CD8-positive, alpha-beta memory T cell (primary cell): ENCODE measurements at places on chromosomes 5 and 9.

DNA sequence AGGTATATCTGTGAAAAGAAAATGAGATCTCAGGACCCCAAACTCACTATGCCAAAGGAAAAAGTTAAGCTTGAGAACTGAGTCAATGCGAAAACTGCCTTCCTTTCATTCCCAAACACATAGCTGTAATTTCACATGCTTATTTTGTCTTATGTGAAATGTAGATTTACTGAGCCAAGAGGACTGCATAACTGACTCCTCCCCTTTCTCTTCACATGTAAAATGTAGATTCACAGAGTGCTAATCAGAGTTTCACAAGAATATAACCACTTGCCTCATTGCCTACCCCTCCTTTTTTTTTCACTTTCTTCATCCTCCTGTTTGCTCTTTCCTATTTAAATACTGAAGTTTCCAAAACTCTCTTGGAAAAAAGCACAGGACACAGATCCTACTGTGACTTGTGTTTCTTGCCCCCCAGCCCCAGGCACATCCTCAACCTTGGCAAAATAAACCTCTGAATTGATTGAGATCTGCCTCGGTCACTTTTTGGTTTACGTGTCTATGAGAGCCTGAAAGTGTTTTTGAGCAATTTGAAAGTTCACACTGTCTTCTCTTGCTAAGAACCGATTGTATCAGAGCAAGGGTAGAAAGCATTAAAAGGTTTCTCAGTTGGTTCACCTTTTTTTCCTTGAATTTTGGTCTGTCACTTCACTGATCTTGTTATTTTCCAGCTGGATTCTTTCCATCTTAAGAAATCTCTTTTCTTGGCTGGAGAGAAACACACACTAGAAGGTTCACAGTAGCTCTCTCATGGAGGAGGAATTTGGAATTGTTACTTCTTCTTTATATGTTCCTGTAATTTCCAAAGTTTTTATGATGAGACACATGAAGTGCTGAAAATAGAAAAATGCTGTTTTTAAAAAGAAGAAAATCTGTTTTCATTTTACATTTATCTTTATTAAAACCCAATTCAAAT is 44.8 kb upstream of the SNAPC3 start:
- H3K4me3 ChIP-seq: no peak overlapping the region
- no peaks in the 10 kb centered on the region for H3K36me3 ChIP-seq
- DNase-seq: no peak

DNA sequence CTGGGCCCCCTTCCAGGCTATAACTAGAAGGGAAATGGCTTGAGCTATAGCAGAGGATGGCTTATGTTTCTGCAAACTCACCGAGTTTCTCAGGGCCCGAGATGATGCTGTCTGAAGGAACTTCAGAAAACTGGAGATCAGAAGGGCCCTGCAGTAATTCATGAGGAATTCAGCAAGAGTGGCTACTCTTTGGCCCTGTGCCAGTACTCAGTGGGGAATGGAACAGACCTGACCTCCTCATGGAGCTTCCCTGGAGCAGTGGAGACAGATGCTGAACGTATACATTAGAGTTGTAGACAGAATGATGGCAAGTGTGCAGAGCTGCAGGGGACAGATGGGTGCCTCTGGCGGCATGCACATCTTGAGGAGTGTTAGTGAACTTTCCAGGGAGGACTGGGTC is 17.3 kb upstream of the SMIM32 start:
- no peaks in the 10 kb centered on the region for H3K36me3 ChIP-seq
- no peaks in the 10 kb centered on the region for H3K4me1 ChIP-seq
- H3K4me3 ChIP-seq: no peak overlapping the region
- H3K27ac ChIP-seq: no peak overlapping the region
- peaks cover 5% of the 10 kb centered on the region for H3K27me3 ChIP-seq

DNA sequence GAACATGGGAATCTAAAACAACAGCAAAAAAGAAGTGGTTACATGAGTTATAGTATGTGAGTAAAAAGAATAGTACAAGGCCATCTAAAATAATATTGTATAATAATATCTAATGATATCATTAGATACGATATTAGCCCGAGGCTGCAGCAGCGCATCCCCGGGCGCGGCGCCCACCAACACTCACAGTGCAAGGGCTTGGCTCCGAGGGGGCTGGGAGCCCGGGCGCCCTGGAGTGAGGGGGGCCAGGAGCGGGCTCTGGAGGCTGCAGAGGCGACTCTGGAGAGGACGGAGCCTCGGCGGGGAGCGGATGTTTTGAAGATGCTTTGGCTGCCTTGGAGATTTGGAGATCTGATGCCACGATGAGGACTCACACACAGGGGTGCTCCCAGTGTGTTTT is 68.1 kb upstream of the TMEM252 start:
- H3K27me3 ChIP-seq: no peaks in the 10 kb centered on the region
- H3K36me3 ChIP-seq: no peaks in the 10 kb centered on the region
- H3K4me3 ChIP-seq: no peak overlapping the region
- no peaks in the 10 kb centered on the region for H3K4me1 ChIP-seq
- no peak overlapping the region for H3K27ac ChIP-seq
- DNase-seq: no peak

GRCh38 chr9:90925581-90926257 is 124.1 kb downstream of the SYK start:
- no peaks in the 10 kb centered on the region for H3K36me3 ChIP-seq
- no peaks in the 10 kb centered on the region for H3K4me1 ChIP-seq
- DNase-seq: no peak
- no peak overlapping the region for H3K27ac ChIP-seq

DNA sequence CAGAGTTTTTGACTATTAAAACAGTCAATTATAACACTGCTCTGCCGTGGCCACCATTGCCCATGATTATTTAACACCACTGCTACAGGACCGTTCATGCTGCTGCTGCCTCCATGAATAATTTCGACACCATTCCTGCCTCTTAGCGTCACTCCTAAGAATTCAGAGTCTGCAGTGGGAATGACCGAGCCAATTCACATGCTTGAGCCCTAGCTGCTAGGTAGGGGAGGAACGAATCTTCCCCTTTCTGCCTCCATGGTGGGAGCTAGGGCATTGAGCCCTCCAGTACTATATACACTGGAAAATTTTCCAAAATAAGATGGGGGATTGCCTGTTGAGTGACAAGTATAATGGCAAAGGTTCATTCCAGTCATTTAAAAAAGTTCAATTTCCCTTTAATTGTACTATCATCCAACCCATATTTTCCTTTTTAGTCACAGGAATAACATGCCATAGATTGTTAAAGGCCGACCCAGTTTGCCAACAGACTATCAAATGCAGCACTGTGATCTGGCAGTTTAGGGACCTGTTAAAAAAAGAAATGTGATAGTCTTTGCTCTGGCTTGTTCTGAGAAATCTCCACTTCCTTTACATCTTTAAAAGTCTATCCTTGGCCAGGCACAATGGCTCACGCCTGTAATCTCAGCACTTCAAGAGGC is 13.5 kb upstream of the B4GALT1 start:
- H3K4me3 ChIP-seq: no peak overlapping the region
- DNase-seq: no peak
- no peak overlapping the region for H3K27ac ChIP-seq
- no peaks in the 10 kb centered on the region for H3K27me3 ChIP-seq
